ENCODE measurements at places on chromosomes 2 and 18.

DNA sequence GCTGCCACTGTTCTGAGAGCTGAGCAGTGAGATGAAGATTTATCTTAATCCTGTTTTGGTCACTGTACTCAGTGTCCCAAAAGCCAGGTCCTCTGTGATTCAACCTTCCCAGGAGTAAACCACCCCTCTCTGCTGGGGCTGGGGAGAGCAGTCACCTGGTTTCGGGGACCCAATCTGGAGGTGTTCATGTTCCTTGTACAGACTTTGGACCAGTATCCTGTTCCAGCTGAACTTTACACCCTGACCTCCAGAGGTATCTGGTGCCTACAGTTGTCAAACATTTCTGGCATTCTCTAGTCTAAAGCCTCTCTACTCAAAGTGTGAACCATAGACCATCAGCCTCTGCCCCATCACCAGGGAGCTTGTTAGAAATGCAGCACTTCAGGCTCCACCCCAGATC is 22.1 kb downstream of the CERS6 start:
- no peak for DNase-seq

DNA sequence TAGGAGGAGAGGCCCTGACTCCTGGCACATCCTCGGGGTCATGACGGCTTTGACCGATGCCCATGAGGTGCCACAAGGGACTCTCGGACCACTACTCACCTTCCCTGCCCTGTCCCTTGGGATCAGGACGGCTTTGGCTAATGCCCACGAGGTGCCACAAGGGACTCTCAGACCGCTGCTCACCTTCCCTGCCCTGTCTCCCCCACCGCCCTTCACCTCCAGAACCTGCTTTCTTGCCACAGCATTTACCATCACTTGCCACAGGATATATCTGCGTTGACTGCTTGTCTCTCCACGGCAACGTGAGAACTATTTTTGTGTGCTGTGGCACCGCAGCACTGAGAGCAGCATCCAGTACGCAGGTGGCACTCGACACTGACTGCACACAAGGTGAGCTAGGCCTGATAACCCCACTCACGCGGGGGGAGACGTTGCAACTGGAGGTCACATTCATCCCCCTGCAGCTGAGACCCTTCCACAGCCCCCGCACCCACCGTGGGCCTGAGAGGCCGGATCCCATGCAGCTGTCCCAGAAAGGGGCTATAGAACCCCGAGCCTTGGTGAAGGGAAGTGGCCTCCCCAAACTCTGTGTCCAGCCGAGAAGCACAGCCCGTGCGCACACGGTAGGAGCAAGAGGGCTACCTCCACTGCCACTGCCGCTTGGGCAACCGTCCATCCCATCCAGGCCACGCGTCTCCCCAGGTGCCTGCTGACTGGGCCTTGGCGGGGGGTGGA is 47.5 kb downstream of the ANO7 start:
- DNase-seq = no peak

DNA sequence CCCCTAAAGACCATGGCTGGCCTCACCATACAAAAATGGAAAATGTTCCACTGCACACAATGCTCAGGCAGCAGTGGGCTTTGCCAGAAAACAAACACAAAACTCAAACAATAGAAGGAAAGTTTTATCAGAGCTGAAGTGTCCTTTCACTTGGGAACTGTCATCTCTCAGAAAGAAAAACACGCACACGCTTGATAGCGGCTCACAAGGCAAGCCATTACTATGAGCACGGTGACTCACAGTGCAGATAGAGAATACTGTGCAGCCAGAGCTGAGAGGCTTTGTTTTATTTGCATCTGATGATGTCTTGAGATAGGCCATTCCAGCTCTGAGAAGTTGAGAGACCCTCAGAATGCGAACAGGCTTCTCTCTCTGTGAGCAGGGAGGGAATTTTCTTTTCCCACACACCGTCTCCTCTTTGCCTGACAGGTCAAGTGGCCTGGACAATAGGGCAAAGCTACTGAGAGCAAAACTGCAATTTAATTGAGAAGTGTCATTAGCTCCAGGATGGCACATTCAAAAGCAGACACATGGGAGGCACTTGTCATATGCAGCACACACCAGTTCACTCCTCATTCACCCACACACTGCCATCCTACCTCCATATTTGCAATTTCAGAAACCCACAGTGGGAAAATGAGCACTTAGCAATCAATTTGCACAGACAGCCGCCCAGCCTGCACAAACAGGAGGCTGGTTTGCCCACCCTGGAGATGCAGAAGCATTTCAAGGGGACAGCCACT is 236.6 kb downstream of the SS18 start:
- DNase-seq = no peak

GRCh38 chr18:31500051-31500688 is 2.2 kb downstream of the DSG2 start:
- DNase-seq = no peak

DNA sequence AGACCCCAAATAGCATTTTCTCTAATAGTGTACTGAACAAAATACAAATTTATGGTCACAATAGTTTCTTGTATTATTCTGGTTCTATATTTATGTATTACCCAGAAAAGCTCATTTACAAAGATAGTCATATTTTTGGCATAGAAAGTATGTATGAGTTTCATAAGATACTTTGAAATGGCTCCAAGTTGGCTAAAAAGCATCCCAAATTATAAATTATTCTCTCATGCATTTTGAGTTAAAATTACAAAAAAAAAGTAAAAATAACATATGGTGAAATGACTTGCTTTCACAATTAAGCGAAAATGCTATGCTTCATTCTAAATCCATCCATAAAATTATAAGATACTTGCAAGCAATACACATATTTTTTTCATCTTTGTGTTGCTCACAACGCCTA is 530.7 kb downstream of the ZNF804A start:
- no peak for DNase-seq

DNA sequence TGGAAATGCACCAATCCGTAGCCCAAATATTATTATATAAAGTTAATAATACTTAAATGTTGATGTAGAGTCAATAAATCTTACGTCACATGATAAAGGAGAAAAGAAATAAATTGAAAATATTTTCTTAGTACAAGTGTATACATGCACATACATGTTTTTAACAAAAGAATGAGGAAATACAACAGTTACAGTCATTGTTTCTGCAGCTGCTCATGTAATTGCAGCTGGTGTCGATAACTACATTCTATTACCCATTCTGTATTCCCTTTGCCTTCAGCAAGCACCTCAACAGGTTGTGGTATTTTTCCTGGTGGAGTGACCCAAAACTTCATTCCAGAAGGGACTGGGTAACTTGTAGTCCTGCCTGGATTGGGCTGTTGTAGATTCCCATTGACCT is 377.8 kb upstream of the FSIP2 start:
- DNase-seq = no peak

GRCh38 chr18:39007031-39007902 is 1441.7 kb upstream of the CELF4 start:
- no peak for DNase-seq

GRCh38 chr2:239903803-239904202 is 121.3 kb downstream of the NDUFA10 start:
- DNase-seq = no peak

DNA sequence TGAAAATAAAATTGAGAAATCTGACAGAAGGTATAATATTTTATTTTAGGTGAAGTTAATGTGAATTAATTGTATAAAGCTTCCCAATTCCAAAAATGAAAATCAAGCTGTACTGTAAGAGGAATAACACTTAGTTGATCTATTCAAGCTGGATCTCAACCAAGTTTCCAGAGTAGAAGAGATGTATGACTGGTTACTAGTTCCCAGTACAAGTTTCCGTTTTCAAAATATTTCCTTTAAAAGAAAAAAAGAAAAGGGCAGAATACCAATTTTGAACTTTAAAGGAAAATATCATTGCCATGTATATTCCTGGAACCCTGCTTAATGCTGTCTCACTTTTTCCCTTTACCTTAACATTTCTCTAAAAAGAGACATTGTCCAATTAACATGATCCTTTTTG is 308.5 kb downstream of the IRS1 start:
- no peak for DNase-seq

GRCh38 chr2:61920548-61920947 is 15.1 kb downstream of the COMMD1 start:
- DNase-seq = no peak

- DNase-seq = peak; percentile 69
Measured at GRCh38 chr2:218691234-218691633, 19.3 kb downstream of the STK36 start.

DNA sequence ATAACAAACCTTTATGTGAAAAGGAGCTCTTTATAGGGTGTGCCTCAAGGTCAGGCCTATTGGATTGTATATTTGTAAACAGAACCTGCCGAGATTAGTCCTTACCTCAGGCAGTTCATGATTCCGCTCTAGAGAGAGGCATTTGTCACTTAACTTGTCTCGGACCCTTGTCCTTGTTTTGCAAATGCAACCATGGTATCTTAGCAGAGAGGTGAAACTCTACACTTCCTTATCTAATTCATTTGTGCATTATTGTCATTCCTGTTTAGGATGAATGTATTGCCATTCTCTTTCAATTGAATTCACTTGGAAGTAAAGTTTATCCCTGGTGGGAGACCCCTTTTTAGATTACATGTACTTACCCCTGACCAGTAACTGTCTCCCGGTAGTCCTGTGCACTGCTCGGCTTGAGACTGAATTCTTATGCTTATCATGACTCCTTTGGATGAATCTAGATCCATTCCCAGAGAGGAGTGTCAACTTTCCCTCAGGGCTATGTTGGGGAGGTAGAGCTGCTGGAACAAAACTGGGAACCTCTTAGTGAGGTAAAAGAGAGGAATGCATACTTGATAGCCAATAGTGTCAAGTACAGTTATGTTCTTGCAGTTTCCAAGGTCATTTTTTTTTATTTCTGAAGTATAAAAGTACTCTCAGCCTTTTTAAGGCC is 46.6 kb downstream of the SGPP2 start:
- no peak for DNase-seq

- DNase-seq = peak; percentile 58
Measured at GRCh38 chr2:223050900-223051504, 988 bp upstream of the KCNE4 start.

DNA sequence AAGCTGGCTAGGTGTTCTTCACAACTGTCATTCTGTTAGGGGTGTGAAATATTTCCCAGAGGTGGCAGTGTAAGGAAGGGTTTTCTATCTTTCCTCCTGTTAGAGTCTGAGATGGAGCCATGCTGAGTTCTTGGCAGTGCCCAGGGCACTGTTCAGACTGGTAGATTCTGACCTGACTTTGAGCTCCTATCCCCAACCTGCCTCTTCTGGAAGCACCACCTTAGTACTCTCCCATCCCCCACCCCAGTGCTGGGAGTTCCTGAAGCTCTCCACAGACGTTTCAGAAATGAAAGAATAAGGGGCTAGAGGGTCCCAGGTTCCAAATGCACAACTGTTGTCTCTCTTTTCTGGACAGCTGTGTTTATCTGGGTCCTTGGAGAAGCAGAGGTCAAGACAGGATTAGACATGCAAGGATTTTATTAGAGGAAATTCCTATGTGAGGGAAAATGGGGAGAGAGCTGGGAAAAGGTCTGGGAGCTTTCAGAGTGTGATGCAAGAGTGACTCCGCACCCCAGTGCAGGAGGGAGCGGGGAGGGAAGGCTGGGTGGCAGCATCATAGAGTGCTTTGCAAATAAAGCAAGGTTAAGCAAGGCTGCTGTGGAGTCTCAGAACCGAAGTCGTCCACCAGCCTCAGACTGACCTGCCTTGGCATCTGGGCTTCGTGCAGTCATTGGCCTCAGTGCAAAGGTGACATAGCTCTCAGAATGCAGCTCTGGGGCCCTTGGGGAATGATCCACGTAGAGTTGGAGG is 75.5 kb downstream of the SLC4A3 start:
- no peak for DNase-seq

- DNase-seq = no peak
Measured at GRCh38 chr2:109647636-109648035, 33.5 kb downstream of the SOWAHC start.

GRCh38 chr2:33873076-33873605 is 274.0 kb upstream of the FAM98A start:
- DNase-seq = no peak

DNA sequence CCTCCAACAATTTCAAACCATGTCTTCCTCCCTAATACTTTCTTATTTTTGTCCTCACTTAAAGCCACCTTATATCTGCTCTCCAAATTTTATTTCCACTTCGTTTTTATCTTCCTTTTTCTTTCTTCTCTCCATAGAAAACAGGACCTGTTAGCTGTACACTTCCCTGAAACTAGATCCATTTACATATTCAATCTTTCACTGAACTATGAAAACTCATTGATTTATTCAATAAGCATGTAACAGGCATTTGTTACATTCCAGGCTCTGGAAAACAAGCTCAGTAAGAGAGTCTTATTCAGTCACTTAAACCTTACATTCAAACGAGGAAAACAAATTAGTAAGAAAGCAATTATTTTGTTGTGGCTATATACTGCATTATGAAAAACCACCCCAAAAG is 1225.3 kb downstream of the SUCLG1 start:
- DNase-seq = no peak
